ENCODE measurements at places on chromosomes 6 and 20.

GRCh38 chr6:135331002-135331401 is 149.9 kb downstream of the MYB start:
- no peak for DNase-seq

- DNase-seq: no peak
Observed at GRCh38 chr6:19395316-19395715, 441.9 kb upstream of the ID4 start.

DNA sequence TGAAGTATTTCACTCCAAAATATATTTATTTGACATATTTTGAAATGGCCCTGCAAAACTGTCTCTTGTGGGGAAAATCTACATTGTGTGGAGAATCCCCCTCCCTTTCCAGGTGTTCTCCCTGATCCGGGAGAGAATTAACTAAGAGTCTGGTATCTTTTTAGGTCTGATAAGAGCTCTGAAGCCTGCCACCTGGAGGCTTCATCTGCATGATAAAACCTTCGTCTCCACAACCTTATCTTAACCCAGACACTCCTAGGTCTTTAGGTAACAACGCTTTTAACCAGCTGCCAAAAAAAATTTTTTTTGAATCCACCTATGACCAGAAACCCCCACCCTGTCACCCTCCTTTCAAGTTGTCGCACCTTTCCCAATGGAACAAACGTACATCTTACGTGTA is 43.0 kb downstream of the FAM184A start:
- DNase-seq: no peak

DNA sequence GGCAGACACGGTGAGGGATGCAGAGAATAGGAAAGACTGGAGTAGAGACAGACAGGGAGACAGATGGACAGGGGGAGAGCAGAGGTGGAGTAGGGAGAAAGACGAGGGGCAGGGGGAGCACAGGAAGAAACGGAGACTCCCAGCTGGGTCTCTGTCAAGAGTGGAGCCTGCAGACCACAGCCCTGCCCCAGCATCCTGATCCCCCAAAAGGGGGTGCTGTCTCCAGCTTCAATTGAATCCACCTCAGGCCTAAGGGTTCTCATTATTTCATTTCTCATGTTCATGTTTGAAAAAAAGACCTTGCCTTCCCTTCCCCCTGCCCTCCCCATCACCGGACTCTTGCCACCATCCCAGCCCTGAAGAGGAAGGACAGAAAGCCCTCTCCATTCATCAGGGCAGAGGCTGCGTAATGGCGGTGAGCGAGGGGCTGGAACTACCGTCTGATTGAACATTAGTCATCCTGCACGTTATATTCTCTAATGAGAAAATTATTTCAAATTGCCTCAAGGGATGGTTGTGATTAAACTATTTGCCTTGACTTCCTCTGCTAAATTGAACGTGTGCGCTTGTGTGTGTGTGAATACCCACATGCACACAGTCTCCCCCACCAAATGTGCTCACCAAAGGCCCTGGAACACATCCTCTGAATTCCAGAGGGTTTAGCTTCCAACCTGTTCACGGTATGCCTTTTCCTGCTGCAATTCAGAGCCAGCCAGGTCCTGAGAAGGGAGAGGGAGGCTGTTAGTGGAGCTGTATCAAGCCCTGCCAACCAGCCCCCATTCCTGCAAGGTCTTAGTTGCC is 98.3 kb downstream of the CDC5L start:
- DNase-seq: no peak
